Activated CD4-positive, alpha-beta T cell treated with anti-CD3 and anti-CD28 coated beads, Interleukin-2, amount 50 U/mL, for 1 hour (primary cell): ENCODE measurements at places on chromosomes 6 and 20.

- no peak for DNase-seq
These were observed 672.4 kb upstream of the MARCKS start for GRCh38 chr6:113184736-113185135.

DNA sequence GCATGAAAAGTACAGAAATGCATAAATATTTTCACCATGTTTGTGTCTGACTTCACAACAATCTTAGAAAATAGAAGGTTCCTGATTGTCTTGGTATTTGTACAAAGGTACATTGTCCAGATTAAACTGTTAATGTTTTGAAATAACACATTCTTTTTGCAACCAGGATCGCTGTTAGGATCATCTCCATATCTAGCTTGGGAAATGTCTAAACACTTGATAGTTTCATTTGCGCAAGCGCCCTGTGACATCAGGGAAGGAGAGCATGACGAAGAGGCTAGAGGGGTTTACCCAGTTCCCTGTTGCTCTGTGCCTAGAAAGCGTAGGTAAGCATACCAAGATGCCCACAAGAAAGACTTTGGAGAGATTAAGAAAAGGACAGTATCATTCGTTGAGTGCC is 19.4 kb downstream of the ALDH8A1 start:
- DNase-seq, result no peak

- DNase-seq, result no peak
These were observed 97.5 kb downstream of the ZMYND8 start for GRCh38 chr20:47258745-47259695.

GRCh38 chr20:59153832-59154231 is 9.8 kb upstream of the ZNF831 start:
- no peak for DNase-seq

DNA sequence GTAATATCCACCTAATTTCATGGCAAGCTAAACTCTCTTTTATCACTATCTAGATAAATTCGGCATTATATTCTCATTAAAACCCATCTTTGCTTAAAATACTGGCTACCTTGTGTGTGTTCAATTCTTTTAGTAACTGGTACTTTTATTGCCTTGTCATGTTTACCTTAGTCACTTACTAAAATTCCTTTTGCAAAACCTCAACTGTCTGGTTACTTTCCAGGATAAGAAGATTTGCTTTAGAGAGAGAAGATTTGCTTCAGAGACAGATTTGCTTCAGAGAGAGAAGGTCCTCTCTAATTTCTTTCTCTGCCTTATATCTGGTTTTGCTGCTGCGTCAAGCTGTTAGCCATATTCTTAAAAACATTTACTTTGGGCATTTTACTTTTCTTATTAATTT is 151.5 kb upstream of the MLIP start:
- DNase-seq, result no peak

GRCh38 chr6:105748737-105749161 is 337.4 kb upstream of the PRDM1 start:
- DNase-seq, result no peak

DNA sequence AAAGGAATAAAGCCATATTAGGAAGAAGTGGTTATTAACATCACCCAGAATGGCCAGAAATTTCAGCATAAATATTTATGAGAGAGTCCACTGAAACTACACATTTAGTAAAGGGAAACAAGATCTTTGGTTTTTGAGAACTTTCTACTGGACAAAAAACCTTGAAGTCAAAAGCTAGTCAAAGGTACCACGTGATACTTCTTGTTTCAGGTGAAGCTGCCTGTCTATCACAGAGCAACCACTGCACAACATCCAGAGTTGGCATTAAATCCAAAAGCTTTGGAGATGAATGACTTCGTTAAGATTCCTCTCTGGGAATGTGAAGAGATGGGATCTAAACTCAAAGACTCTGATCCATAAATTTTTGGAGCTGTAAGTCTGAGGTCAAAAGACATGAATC is 137.0 kb downstream of the KCNQ5 start:
- DNase-seq, result no peak

DNA sequence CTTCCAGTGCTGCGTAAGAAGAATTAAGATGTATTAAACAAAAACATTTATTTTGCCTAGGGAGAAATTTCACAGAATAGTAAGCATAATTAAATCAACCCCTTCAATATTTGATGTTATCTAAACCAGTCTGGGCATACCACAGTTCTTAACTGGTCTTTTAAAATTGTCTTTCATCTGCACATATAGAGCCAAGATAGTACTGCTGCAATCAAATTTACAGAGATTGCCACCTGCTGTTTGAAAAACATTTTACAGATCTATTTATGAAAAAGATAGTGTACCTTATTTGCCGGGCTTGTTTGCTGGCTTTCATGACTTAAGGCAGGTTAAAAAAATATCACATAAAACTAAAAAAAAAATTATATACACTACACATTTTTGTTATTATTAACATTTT is 323.2 kb downstream of the ADGRB3 start:
- DNase-seq, result no peak

DNA sequence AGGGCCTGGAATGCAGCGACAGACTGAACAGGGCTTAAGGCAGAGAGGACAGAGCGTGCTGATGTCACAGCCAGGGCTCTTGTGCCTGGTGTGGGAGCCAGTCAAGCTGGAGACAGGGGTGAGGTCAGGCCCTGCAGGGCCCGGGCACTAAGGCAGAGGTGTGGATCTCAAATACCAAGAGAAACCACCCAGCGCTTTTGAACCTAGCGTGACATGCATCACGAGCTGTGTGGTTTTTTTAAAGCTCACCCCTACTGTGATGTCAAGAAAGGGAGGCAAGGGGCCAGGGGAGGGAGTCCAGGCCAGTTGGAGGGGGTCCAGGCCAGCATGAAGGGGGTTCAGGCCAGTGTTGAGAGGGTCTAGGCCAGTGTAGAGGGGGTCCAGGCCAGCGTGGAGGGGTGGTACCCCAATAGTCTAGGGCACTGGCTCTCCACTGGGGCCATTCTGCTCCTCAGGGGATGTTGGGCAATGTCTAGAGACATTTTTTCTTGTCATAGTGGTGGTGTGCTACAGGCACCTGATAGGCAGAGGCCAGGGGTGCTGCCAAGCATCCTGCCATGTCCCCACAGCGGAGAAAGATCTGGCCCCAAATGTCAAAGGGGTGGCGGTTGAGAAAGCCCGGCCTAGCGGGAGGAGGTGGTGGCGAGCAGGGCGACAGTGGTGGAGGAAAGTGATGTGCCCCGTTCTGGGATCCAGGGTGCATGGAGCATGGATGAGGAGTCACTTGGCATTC is 42.6 kb downstream of the RBM38 start:
- DNase-seq, result no peak

DNA sequence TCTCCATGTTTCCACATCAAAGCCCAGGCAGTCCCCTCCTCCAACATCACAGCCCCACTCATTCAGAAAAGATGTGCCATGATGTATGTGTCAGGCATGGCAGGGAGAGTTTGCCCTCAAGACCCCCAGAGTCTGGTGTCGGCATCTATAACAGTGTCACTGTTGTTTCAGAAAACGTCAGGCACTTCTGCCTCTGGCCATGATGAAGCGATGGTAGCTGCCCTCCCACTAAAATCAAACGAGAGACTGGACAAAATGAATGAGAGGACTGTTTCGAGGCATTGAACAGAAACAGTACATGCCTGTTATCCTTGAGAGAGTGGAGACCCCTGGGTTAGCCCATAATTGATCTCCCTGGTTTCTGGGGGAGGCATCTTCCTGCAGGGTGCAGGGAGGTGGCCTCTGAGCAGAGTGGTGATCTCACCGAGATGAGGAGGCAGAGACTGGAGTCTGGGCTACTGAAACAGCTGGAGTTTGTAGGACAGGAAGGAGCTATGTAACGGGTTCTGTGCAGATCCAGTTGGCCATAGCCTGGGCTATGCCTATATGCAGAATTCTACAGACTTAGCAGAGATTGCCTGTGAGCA is 144.5 kb downstream of the SYCP2 start:
- DNase-seq, result no peak

DNA sequence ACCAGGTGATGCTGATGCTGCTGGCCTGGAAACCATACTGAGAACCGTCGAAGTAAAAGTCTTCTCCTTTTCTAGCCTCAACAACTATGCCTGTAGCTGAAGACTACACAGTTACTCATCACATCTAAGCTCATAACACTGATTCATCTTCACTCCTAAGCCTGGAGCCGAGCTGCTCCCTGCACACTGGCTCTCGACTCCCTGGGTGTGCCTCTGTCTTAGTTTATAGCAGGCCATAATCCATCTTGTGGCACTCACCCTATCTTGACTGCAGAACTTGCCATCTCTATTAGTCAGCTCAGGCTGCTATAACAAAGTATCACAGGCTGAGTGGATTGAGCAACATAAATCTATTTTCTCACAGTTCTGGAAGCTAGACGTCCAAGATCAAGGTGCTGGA is 191.0 kb downstream of the UNC5CL start:
- DNase-seq, result no peak

DNA sequence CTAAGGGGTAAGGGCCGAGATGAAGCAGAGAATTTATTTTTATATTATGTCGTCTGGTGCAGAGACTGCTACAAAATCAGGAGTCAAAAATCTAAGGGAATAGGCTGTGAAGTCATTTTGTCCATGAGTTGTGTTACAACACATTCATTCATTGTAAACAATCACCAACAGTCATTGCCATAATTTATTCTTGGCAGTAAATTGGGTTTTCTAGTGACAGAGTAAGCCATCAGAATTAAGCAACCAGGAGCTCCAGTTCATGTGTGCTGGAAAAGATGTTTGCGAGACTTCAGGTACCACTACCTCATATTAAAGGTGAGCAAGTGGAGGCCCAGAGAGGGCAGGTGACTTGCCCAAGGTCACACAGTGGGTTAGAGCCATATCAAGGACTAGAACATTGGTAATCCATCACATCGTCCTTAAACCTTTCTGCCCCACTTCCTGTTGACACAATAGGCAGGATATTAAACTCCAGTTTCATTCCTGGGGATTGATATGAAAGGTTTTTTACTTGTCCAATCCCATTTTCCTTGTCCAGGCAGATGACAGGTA is 46.0 kb downstream of the E2F3 start:
- no peak for DNase-seq

GRCh38 chr6:159892053-159892452 is 1.3 kb downstream of the MAS1 start:
- no peak for DNase-seq

DNA sequence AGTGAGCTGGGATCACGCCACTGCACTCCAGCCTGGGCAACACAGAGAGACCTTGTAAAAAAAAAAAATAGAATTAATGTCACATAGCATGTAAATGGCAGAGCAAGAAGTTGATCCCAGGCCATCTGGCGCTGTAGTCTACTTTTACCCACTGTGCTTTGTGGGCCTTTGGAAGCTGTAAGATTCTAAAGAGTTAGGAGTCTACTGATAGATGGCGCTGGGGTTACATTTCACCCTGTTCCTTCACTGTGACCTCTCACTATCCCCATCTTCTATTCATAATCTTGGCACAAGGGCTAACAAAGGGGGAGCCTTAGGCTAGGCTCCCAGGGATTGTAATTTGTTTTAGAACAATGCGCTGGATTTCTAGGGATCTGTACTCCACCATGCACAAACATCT is 24.4 kb downstream of the SIRPD start:
- DNase-seq, result no peak

DNA sequence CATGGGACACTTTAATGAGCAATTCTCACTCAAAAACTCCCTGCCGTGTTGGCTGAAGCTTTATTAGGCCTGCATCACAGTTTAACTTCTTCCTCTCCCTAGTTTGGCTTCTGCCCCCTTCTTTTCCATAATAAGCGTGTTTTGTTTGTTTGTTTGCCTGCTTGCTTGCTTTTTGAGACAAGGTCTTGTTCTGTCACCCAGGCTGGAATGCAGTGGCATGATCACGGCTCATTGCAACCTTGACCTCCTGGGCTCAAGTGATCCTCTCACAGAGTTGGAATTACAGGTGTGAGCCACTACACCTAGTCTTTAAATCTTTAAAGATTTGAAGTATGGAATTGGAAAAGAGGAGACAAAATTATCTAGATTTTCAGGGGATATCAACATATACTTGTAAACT is 25.4 kb upstream of the DNAAF9 start:
- DNase-seq, result no peak

DNA sequence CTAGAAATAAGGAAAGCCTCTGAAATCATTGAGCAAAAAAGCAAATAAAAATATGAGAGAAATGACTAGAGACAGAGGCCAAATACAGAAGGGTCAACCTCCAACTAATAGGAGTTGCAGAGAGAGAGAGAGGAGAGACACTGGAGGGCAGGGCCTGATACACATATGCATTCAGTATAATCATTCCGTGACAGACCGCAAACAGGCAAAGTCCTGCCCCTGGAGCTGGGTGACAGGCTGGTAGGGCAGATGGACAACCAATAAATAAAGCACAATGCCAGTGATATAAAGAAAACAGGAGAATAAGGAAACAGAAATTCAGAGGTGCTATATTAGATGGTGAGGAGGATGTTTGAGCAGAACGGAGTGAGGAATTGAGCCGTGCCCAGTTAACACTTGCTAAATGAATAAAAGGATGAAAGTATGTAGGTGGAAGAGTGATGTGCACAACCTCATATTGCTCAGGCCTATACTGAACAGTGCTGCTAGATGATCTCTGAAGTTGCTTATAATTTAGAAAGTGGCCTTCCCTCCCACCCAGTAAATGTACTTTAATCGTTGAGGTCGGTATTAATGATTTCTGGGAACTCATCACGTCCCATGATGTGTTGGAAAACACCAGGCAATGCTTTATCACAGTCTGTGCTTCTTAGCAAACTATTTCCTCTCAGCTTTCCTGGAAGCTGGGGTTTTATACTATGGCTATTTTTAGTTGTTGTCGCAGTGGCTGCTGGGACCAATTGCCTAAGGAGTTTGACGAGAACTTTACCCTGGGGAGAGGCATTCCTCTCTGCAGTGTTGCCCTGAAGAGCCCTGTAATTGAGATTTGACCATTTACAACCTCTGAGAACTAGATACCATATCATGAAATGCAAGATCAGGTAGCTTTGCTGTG is 37.6 kb upstream of the CLIC5 start:
- DNase-seq, result no peak

DNA sequence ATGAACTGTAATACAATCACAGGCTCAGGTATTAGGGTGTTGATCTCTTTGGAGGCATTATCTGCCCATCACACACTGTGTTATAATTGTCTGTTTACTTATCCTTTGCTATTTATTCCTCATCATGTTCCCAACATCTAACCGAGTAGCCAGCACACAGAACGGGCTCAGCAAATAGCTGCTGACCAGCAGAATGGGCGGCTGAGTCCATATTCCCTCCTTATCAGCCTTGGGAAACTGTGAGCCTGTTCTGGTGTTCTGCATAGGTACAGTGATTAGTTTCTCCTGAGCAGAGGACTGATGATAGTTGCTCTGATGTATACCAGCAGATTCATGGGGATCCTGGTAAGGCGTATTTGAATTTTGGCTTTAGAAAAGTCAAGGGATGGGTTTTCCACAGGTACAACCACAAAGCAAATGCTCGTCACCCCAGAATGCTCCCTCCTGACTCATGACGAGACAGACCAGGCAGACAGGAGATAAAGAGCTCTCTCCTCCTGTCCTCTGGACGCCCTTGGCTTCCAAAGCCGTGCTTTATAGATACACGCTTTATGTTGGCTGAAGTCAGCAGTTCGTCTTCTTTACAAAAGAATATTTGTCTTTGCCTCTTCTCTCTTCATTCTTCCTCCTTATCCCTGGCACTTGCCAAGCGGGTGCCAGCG is 166.7 kb downstream of the TTLL2 start:
- no peak for DNase-seq
